ENCODE measurements at places on chromosomes 12 and 14.

DNA sequence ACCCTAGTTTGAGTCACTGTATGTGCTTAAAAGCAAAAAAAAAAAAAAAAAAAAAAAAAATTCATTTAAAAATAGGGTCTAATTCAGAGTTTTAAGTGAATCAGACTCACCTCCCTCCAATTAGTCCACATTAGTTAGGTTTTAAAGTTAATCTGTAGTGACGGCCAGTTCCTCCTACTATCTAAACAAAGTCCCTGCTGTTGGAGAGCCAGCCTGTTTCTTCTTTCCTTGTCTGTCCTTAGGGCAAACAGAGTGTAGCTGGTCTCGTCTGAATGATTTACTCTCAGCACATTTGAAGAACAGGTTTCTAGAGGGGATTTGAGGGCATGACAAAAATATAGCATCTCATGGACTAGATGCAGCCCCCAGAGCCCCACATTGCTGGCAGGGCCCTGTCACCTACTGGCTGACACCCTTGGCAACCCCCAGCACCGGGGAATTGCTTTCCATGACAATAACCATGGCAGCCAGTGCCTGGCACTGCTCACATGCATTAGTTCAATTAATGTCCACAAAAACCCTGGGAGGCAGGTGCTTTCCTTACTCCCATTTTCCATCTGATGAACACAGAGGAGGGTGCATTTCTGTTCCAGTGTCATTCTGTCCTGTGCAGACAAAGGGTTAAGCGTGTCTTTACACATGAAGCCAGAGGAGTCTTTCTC lies 138.3 kb downstream of the PLXNC1 start:
- no peak for DNase-seq

DNA sequence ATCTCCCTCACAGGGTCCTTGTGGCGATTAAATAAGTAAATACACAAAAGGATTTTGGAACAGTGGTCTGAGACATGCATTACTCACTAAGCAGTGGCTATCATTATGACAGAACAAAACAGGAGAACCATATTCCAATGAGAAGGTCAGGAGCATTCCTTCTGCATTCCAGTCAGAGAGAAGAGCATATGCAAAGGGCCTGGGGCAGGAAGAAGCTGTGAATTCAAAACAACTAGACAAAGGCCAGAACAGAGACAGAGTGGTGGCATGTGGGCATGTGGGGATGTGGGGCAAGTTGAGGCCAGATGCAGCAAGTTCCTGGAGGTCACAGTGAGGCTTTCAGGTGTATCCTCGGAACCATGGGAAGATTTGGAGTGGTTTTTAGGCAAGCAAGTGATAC lies 70.1 kb upstream of the VRK1 start:
- DNase-seq = no peak

GRCh38 chr12:11651785-11652184 lies 2.3 kb downstream of the ETV6 start:
- DNase-seq = no peak

- no peak for DNase-seq
These were observed 2.5 kb downstream of the LTBR start for GRCh38 chr12:6386491-6386890.

- DNase-seq = no peak
These were observed 7.3 kb downstream of the TESC start for GRCh38 chr12:117091758-117092510.

- DNase-seq = no peak
These were observed 14.3 kb upstream of the RIC8B start for GRCh38 chr12:106760184-106760531.

GRCh38 chr12:12546314-12546772 lies 16.3 kb downstream of the DUSP16 start:
- DNase-seq = no peak

DNA sequence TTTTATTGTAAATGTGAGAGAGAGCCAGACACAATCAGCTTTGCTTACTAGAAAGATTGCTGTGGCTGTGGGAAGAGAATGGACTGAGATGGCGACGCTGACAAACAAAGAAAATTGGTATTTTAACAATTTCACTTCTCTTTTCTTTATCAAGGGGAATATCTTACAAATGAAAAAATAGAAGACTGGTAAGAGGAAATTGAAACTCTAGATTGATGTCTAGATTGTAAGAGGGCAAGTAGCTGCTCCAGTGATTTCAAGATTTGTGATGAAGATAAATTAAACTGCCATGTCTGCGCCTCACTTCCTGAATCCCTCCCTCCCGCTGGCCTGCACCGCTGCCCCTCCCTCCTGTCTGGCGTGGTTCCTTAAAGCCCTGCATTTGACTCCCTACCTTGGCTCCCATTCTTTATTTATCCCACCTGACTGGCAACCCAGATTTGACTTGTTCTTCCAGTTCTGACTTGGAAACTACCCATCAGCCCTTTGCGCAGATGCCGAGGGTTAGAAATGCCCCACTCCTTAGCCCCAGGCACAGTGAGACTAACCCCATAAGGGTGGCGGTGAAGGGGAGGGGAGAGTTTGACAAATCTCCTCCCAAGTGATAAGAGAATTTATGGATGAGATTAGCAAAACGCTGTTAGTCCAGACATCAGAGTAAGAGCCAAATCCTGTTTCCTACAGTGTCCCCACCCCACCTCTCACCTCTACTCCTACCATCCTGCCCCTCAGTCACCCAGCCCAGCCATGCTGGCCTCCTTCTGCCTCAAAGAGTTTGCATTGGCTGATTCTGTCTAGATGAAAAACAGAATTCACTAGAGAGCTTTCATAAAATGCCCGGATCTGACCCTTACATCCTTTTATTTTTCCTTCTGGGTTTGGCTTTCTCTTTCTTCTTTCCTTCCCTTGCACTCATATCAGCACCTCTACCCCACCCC lies 125.3 kb upstream of the ATF7IP start:
- no peak for DNase-seq

DNA sequence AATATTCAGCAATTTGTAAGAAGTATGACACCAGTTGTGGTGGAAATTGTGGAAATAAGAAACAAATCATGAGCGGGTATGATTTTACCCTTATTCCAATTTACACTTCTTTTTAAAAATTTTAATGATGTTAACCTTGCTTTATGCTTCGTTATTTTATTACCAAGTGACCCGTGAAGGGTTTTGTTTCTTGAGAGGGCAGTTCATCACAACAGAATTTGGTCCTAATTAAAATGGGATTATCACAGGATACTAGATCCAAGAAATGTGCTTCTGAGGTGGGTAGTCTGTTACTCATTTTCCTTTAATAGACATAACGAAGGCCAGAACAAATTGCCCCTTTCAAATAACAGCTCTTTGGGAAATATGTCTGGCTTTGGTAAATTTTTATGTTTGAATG lies 25.5 kb upstream of the RASSF8 start:
- DNase-seq = no peak

- no peak for DNase-seq
These were observed 33.5 kb downstream of the NIN start for GRCh38 chr14:50797250-50798047.

- no peak for DNase-seq
These were observed 44.5 kb upstream of the BCL11B start for GRCh38 chr14:99316281-99317163.

- DNase-seq = no peak
These were observed 71.4 kb upstream of the GNPNAT1 start for GRCh38 chr14:52862632-52863333.

- DNase-seq = no peak
These were observed 87.0 kb upstream of the EEA1 start for GRCh38 chr12:93015871-93016751.

GRCh38 chr14:50619569-50620141 lies 48.5 kb downstream of the SAV1 start:
- DNase-seq = no peak

DNA sequence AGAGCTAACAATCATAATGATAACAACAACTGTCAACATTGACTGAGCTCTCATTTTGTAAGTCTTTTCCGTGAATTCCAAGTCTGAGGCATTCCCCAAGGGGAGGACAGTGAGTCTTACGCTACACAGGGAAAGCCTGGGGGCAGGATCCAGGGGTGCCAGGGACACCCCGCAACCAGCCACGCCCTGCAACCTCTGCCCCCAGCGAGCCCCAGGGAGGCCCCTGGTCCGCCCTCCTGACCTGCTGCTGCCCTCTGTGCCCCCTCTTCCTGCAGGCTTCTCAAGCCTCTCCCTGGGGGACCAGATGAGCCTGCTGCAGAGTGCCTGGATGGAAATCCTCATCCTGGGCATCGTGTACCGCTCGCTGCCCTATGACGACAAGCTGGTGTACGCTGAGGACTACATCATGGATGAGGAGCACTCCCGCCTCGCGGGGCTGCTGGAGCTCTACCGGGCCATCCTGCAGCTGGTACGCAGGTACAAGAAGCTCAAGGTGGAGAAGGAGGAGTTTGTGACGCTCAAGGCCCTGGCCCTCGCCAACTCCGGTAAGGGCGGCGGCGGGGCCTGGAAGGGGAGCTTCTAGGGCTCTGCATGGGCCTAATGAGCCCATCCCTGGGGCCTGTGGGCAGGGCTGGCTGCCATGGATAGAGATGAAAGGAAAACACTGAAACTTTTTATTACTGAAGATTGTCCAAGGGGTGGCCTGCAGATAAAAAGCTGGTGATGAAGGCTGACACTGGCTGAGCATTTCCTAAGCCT lies 115.4 kb downstream of the ESRRB start:
- no peak for DNase-seq

DNA sequence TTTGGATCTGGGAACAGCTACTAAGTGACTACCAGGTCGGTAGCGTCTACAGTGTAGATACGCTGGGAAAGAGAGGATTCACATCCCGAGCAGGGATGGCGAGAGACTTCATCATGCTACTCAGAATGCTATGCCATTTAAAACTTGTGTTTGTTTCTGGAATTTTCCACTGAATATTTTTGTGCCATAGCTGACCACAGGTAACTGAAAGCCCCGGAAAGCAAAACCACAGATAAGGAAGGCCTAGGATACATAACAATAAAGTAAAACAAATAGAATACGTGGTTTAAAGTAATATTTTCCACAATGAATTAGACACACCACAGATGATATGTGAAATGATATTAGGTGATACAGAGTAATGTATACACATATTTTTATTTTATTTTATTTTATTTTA lies 7.9 kb upstream of the HCAR1 start:
- DNase-seq = no peak

GRCh38 chr12:6078398-6079096 lies 45.9 kb downstream of the VWF start:
- DNase-seq = no peak

GRCh38 chr12:88960213-88960878 lies 380.1 kb upstream of the KITLG start:
- no peak for DNase-seq

DNA sequence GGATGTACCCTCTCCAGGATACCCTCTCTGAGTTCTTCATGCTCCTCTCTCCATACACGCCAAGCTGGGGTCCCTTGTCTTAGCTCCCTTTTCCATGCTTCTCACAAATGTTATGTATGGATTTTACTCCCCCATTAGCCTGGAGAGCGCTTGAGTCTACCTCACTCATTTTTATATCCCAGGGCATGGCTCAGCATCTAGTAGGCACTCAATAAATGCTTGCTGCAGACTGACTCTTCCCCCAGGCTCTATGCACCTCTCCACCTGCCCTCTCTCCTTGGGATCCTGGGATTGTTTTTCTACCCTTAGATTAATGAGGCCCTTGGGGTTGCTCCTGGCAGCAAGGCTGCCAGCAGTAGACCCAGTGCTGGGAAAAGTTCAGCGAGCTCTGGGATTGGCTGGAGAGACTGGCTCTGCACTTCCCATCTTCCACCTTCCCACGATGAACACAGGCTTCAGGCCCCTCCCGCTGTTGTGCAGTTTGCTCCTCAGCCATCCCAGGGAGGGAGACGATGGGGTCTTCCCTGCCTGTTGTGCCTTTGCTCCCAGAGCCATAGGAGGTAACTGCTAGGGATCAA lies 2.2 kb downstream of the NRIP2 start:
- DNase-seq = no peak

DNA sequence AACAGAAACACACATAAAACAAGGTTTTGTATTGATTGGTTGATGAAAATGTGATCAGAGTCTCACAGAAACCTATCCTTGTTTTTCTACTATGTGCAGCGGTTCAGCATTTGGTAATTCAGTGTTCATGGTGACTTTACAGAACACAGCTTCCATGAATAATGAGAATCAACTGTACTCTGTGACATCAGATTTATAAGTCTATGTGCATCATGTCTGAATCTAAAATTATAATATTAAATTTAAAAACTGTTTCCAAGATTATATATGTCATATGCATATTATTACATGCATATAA lies 104.3 kb downstream of the SLC16A7 start:
- no peak for DNase-seq

DNA sequence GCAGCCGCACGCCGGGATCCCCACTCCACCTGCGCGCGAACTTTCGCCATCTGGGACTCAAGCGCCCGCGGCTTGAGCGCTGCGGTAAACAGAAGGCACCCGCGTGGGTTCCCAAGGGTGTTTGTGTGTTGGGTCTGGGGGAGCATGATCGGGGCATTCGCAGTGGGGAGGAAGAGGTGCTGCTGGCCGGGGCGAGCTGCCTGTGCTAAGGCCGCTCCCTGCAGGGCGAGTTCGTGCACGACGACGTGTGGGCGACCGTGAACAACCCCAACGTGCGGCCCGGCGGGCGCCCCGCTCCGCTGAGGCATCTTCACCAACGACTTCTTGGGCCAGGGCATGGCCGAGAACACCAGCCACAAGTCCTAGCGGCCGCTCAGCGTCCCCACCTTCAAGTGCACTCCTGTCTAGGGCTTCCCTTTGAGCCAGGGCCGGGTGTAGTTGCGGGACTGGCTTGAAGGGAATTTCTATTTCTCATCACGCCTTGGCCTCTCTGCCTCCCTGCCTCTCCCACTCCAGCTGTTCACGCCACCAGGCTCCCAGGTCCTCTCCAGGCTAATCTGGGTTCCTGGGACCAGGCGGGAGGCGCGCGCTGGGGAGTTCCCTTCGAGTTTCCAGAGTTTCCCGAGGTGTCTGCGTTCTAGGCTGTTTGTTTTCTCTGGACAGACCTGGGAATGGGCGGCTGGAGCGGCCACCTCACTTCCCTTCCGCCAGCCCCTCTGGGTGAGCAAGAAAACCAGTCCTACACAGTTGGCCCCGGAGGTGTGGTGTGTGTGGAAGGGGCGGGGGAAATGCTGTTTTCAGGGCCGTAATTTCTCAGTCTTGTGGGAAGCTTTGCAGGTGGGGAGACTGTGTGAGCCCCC lies 417.8 kb upstream of the TMTC1 start:
- DNase-seq = no peak

- DNase-seq = no peak
These were observed 151.8 kb upstream of the GARIN6 start for GRCh38 chr12:99495799-99496198.

DNA sequence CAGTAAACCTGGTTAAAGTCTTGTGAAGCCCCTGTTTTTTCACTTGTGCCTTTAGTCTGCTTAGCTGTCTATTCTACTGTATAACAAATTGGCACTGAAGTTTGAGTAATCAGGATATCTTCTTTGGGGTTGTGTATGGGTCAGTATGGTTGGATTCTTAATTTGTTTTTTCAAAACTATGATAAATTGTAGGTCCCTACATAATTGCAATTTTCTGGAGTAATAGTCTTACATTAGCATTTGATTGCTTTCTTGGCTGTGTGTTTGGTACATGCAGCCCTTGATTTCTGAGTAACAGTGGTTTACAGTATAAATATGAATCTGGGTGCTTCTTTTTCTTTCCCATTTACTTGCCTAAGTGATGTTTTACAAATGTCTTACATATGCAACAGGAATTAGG lies 186.6 kb downstream of the TMTC2 start:
- DNase-seq = no peak

GRCh38 chr12:51217133-51217967 lies 512 bp downstream of the POU6F1 start:
- DNase-seq = peak; percentile 53

- DNase-seq = no peak
These were observed 84.5 kb downstream of the ADGRD1 start for GRCh38 chr12:131038159-131038558.

GRCh38 chr12:112096070-112096469 lies 12.5 kb downstream of the NAA25 start:
- no peak for DNase-seq
